Foreskin keratinocyte (primary cell): ENCODE measurements at places on chromosomes 13 and 19. TPM values are rescaled to one million over a fixed set of nuclear protein-coding genes. Genes with fewer than 3 reads are reported as not detected.

GRCh38 chr13:44848920-44849676 is 140.2 kb downstream of the NUFIP1 start:
- DNase-seq = no peak

LILRB3 gene
- total RNA-seq = not detected in 2 replicates

DNA sequence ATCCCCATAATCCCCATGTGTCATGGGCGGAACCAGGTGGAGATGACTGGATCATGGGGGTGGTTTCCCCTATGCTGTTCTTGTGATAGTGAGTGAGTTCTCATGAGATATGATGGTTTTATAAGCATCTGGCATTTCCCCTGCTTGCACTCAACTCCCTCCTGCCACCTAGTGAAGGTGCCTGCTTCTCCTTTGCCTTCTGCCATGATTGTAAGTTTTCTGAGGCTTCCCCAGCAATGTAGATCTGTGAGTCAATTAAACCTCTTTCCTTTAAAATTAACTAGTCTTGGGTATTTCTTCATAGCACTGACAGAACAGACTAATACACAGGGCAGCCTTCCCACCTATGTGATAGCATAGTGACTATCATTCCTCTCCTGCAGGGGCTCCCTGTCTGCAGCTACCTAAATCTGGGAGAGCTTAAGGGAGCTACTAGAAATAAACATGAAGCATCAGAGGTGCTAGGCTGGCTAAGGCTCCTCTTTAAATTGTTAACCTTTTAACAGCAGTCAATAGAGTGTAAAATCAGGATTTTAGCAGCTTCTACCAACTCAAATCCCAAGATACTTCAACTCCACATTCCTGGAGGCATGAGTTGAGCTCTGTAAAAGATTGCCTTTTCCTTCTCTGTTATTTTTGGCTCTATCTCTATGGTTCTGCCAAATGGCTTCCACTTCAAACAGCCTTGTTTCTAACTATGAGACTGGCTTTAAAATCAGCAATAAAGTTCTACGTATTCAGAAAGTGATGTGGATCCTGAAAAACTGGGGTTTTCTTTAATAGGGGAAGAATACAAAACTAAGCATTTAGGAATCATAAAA is 112.3 kb downstream of the VWA8 start:
- no peak for DNase-seq

- DNase-seq = no peak
Observed at GRCh38 chr13:45422731-45423292, 4.6 kb upstream of the SLC25A30 start.

DNA sequence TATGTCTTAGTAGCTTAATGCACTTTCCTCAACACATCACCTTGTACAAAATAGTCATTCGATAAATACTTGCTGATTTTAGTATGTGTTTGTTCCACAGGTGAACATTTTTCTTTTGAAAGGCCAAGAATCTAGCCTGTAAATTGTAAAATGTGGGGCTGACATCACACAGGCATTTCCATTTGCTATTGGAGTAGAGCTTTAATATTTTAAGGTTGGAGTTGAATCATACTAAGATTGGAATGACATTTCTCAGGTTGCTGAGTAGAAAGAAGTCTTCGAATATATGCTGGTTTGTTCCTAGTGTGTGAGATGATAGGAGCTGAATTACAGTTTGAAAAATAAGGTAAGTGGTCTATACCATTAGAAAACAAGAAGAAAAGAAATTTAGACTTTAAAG is 112.3 kb upstream of the FRY start:
- no peak for DNase-seq

CYP2F1 gene
- total RNA-seq = not detected in 2 replicates

- DNase-seq = no peak
Observed at GRCh38 chr19:7795555-7796161, 32.6 kb downstream of the CLEC4M start.

DNA sequence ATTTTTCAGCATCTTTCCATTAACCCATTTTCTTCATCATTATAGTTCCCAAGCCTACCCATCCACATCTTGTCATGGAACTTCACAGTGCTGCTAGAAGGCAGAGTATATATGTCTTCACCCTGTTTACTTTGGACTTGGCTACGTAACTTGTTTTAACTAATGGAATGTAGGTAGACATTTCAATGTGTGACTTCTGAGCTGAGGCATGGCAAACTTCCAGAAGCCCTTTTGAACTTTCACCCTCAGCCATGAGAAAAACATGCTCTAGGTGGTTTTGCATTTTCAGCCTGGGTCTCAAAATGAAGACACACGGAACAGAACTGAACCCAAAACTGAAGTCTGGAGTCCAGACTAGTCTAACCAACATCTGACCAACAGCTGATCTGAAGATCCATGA is 3.2 kb downstream of the TEX30 start:
- no peak for DNase-seq
